ENCODE measurements at places on chromosomes 3 and 15. TPM values are rescaled to one million over a fixed set of nuclear protein-coding genes. Genes with fewer than 3 reads are reported as not detected.

DNA sequence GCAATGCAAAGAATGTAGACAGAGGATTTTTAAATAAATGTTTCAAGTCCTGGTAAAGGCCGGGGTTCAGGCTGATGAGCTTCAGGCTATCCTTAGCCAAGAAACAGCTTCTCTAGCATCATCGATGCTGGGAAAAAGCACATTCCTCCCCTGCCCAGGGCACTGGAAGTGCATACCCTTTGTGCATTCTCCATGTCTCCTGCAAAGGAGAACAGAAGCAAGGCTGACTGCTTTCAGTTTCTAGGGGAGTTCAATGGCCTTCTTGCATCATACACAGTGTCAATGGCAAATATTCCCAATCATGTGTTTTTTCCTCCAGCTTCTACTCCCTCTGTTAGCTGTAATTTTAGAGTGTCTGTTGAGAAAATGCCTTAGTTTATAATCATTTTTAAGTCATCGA lies 59.9 kb downstream of the GPR176 start:
- DNase-seq = no peak

- no peak for DNase-seq
These were observed 52.7 kb downstream of the RARB start for GRCh38 chr3:25480811-25481210.

CAPN3 gene
- total RNA-seq = 3.5 TPM

XCR1 gene
- not detected for total RNA-seq

DNA sequence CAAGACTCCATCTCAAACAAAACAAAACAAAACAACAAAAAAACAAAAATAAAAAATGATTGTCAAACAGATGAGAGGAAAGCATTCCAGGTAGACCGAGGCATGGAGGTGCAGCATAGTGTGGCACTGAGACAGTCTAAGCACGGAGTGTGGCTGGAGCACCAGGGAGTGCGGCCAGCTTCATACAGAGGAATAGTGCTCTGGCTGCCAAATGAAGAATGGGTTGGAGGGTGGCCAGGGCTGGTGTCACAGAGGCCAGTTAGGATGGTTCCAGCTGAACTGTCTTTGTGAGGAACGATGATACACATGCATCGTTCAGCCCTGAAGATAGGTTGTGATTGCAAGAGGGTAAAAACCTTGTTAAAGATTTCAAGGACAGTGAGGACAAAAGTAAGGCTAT lies 28.3 kb downstream of the MITF start:
- no peak for DNase-seq

AGBL1 gene
- total RNA-seq = not detected

LXN gene
- 7.1 TPM for total RNA-seq

STRA6 gene
- total RNA-seq = 0.51 TPM

DNA sequence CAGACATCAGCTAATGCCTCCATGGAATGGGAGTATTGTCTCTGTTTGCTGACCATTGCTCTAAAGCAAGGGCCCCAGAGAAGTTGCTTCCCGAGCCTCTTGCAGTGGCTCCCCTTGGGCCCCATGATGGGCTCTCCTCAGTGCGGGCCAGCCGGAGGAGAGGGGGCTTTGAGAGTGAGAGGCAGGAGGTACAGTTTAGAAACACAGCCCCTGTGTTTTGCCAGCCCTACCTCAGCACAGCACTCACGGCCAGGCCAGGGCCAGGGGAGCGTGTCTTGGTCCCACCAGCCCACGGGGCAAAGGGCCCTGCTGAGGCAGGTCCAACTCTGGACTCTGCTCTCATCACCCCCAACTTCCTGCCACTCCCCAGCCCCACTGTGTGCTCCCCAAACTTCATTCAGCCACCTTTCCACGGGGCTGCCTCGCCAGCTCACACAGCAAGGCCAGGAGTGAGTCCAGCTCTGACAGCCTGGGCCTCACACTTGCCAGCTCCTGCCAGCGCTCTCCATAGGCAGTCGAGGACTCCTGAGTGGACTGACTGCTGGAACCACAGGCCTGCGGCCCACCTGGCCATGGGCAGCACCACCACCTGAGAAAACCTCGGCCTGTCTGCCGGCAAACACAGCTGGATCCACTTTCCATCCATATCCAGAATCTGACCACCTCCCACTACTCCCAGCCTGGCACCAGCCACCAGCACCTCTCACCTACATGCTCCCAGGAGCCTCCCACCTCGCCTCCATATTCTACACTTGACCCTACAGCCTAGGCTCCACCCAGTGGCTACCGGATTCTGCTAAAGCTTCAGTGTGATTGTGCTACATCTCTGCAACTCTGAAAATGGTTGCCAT lies 99.0 kb downstream of the TLE3 start:
- no peak for DNase-seq

DNA sequence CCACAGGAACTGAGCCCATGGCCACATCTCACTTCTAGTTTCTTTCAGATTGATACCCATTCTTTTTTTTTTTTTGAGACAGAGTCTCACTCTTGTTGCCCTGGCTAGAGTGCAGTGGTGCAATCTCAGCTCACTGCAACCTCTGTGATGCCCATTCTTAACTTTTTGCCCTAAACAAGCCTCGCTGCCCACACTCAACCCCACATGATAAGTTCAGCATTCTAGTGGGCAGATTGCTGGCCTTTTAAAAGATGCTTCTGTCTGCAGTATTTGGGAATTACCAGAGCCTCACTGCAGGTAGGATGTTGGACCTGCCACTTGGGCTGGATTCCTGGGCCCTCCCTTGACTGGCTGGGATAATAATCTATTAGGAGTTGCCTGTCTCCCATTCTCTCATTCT lies 51.0 kb downstream of the TRANK1 start:
- DNase-seq = no peak

GRCh38 chr3:53226841-53227407 lies 28.9 kb downstream of the TKT start:
- DNase-seq = no peak

- no peak for DNase-seq
These were observed 66.5 kb upstream of the TBL1XR1 start for GRCh38 chr3:177263615-177264368.

DNA sequence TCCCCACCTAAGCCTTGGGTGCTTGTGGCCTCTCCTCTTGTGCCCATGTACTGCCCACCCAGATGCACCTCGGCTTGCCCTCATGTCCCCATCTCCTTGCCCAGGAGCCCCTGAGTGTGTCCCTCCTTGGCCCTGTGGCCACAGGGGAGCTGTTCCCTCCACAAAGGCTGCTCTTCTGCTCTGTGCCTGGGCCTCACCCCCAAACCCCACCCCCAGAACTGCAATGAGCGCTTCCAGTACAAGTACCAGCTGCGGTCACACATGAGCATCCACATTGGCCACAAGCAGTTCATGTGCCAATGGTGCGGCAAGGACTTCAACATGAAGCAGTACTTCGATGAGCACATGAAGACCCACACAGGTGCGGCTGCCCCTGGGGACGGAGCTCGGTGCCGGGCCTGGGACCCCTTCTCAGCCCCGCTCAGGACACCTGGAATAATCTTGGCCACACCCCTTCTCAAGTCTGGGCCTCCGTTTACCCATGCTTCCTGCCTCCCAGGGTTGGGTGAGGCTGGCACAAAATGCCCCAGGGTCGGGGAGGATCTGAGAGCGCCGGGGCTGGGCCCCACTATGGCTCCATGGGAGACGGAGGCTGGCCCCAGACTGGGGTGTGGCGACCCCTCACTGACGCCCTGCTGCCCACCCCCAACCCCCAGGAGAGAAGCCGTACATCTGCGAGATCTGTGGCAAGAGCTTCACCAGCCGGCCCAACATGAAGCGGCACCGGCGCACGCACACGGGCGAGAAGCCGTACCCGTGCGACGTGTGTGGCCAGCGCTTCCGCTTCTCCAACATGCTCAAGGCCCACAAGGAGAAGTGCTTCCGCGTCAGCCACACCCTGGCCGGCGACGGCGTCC lies 10.3 kb downstream of the ZBTB47 start:
- DNase-seq = no peak

EAF2 gene
- total RNA-seq = 14.4 TPM

GHSR gene
- total RNA-seq = not detected

SCAPER gene
- 31.4 TPM for total RNA-seq

DNA sequence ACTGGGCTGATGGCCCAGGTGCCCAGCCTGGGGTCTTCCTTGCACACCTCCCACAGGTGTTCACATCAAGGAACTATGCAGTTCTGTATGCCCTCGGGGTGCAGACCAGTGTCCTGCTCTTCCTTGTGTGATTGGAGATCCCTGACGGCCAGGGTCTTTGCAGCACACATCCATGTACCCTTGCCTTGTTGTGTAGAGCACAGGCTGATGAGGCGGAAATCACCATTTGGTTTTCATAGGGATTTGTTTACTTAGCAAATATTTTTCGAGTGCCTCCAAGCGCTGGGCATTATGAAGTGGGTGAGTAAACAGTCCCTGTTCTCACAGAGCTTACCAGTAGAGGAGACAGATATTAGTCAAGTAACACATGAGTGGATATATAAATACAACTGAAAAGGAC lies 209.3 kb upstream of the UMPS start:
- DNase-seq = no peak

DNA sequence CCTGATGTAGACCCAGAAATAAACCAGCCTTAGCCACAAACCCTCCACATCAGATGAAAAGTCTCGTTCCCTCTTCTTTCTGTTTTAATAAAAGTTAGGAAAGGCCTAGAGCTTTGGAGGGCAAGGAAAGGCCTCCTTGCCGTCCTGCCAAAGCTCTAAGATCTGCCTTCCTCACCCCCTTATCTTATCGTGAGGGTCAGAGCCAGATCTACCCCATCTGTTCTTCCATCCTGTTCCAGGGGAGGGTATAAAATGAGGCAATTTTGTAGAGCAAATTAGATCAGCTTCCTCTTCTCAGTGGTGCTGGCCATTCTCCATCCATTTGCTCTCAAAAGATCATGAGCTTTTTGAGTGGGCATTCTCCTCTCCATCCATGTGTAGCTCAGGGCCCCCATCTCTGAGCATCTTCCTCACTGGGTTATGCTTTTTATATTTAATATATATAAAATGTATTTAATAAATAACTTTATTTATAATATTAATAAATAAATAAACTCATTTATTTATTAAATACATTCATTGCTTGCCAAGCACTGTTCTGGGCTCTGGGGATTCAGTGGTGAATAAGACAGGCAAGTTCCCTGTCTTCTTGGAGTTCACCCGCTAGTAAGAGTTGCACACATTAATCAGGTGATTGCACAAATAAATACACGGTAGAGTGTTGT lies 2.0 kb upstream of the SLC24A1 start:
- DNase-seq = no peak

DNA sequence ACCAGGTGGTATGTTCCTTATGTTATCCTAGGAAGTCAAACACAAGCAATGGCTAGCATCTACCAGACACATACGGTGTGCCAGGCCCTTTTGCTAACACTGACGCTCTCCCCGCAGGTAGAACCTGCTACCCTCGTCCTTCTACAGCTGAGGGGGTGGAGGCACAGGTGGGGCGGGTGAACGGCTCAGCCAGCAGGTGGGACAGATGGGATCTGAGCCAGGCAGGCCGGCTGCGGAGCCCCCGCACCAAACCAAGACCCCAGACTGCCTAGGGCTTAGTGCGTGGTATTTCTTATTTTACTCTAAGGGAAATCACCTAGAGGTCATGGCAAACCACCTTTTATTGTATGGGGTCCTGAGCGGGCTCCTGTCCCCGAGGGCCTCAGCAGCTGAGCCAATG lies 53.9 kb upstream of the PCSK6 start:
- no peak for DNase-seq

- no peak for DNase-seq
These were observed 37.6 kb upstream of the TP63 start for GRCh38 chr3:189593581-189593980.

DNA sequence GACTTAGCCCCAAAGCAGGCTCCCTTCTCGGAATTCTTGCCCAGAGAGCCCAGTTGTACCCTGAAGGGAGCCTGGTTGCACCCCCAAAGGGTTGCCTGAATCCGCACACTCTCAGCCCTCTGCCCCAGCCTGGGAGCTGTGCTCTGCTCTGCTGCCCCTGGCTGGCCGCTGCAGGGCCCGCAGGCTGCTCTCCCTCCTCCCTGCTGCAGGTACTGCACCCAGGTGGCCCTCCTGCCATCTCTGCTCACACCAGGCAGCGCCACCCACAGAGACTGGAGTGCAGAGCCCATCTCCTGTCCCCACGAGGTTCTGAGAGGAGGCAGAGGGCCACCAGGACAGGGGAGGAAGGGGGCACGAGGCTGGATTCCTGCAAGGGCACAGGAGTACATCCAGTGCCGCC lies 134.2 kb upstream of the NSMCE3 start:
- DNase-seq = no peak

DNA sequence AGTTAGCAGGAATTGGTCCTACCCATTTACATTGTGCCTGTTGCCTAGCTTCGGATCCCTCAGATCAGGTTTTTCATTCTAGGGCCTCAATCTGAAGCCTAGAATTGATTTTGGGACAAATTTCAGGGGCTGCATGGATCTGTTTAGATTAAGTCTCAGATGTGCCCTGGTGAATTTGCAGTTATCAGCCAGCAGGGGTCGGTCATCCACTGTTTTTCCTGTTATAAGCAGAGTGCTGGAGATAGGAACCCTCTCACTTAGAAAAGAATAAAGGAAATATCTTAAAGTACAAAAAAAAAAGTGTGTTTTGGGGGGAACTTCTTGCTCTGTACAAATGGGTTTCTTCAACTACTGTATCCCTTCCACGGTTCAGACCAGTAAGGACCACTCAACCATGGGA lies 212.5 kb downstream of the BCHE start:
- DNase-seq = no peak

DNA sequence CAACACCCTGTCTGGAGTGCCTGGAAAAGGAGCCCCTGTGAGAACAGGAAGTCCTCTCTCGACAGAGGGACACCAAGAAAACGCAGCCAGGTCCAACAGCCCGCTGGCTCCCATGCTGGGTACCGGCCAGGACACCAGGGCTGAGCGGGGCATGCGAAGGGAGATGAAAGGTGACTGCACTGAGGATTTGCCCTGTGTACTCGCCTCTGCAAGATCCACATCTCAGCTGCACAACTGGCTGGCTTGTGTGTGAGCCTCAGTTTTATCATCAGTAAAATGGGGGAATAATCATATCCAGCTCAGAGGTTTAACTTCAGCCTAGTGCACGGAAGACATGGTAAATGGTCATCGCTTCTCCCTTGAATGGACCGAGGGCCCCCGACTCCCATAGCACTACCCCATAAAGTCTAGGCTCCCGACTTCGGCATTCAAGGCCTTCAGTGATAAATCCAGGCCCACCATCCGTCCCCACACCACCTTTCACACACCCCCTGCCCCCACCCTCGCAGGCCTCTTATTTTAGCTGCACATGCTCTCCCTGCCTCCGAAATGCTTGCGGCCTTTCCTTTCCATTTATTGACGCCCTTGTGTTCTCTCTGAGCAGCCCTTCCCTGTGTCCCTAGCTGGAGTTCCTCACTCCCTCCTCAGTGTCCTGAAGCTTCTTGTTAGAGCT lies 15.8 kb downstream of the ISG20 start:
- no peak for DNase-seq

DNA sequence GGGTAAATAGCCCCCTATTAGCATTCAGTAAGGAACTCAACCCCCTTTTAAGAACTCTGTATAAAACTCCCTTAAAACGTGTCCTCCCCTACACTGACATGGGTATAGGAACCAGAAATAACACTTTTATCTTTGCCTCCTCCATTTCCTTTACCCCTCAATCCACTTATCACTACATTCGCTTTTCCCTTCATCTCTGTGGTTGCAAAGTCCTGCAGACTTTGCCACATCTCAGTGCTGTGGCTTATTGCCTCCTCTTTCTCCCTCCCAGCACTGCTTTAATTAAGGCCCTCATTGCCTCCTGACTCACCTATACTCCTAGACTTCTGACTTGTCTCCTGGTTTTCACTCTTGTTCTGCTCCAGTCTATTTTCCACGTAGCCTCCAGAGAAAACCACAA lies 94.3 kb upstream of the GADL1 start:
- DNase-seq = no peak

P2RY13 gene
- total RNA-seq = not detected

SLC9A9 gene
- total RNA-seq = 2.2 TPM

- no peak for DNase-seq
These were observed 331.5 kb upstream of the CTDSPL start for GRCh38 chr3:37530047-37530697.
